Left hindlimb (tissue), 1 donor: ENCODE measurements at places on chromosomes 1 and 21.

DNA sequence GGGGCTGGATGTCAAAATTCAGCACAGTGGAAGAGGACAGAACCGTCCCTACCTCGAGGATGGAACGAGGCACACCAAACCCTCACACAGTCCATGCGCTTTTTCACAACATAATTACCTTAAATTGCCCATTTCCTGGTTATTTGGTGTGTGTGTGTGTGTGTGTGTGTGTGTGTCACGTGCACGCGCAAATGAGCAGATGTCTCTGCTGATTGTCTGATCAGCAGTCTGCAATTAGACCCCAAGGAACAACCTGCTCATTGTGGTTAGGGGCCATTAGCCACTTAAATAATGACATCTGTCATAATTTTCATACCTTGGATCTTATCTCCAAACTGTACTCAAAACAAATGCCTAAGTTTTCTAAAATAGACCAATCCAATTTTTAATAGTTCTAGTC, 23.2 kb downstream of the AVPR1B start:
- DNase-seq, result no peak

- no peak for DNase-seq
Measured at GRCh38 chr1:191696354-191696753, 461.9 kb upstream of the RGS18 start.

DNA sequence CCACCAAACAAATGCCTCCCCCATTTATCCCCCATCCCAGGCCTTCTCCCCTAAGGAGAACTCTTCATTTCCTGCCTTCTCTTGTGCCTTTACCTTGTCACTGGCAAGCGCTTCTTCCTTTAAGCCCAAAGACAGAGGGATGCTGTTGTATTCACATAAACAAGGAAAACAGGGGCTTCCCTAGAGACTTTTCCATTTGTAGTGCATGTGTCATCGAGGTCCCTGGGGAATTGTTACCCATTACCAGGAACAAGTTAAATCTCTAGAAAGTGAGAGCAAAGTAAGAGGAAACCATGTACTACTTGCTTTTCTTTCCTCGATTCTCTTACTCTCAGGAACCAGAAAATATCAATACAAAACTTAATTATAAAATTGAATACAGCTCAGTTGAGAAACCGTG, 114.4 kb upstream of the DPT start:
- no peak for DNase-seq

DNA sequence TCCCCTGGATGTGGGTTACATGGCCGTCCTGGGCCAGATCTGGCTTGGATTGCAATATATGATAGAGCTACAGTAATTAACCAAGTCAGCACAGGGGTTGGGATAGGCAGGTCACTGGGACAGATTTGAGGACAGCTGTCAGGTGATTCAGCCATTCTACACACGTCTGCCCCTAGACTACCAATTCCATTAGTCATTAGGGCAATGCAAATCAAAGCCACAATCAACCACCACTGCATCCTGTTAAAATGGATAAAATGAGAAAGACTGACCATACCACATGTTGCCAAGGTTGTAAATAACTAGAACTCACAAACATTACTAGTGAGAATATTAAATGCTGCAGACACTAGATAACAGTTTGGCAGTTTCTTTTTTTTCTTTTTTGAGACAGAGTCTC, 16.0 kb downstream of the C21orf58 start:
- no peak for DNase-seq

DNA sequence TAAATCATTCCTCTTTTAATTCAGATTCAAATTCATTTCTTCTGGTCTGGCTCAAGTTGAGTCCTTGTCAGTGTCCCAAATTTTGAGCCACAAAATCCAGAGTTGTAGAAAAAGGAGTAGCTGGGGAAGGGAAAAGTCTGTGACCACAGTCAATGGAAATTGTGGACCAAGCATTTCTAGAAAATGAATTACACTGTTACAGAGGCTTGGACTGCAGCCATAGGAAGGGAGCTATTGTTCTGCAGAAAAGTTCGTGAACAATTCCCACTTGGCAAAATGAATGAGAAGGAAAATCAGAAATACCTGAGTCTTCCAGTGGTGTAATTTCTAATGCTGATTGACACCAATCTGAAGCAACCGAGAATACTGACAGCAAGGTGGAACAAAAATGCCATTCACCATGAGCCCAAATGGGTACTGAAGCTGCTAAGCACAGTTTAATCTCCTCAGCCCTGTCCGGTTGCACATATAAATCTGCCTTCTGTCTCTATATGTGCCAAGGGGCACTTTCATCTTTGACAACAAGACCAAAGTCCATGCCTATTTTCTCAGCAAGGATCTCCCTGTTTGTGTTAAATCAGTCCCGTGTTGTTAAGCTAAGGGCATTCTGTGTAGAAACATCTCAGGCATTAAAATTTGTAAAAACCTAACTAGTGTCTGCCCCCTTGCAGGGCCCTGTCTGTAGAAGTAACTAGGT, 51.3 kb downstream of the TEX35 start:
- DNase-seq, result no peak

- no peak for DNase-seq
Measured at GRCh38 chr1:236604905-236605806, 840 bp upstream of the HEATR1 start.

DNA sequence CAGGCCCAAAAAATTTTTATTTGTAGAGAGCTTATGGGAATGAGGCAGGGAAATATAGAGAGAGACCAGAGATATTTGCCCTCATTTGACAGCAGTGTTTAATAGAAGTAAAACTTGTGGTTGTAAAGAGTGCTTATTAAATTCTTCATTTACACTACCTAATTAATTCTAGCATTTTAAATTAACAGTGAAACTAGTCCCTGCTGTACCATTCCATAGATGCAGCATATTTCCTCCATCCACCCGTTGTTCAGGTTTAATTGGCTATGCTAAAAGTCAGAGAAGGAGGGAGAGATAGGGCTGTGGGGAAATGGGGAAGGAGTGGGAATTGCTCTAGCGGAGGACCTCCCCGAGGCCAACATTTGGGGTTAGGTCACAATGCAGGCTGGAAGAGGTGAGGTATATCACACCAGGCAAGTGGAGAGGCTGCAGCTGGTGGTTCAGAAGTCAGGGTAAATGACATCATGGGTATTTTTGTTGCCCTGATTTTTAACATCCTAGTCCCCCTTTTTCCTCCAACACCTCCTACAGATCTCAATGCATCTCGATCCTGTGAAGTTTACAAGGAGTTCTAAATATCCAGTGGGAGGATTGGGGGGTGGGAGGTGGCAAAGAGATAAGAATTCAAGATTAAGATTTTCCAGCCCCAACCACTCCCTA, 38.6 kb downstream of the ELAVL4 start:
- DNase-seq, result no peak

DNA sequence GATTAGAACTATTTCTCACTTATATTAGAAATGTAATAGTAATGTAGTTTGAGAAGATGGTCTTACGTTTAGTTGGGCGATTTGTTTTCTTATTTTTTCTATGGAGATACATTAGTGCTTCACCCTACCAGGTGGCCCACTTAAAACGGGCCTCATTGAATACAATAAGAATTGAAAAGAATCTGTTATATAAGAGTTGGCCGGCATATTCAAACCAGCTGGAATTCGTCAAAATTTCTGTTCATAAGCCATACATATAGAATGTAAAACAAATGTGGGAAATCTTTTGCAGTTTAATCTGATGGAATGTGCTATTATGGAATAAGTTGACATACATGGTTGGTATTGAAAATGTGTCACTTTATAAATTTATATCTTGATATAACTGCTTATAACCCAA, 96.4 kb upstream of the C1orf105 start:
- no peak for DNase-seq

DNA sequence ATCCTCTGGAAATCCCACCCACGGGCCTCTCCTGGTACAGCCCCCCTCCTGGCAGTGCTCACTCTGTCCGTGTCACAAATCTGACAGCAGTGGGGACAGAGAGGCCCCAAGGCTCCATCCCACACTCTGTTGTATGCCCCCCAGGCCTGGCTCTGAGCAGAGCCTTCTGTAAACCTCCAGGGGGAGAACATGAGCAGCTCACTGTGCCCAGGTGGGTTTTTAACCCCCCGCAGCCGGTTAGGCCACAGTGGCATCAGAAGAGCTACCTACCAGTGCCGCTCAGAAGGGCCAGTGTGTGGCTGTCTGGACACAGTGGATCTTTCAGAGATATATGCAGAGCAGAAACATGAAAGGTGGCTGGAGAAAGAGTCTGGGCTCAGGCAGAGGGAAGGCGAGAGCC, 12.0 kb upstream of the GPR153 start:
- DNase-seq, result no peak

DNA sequence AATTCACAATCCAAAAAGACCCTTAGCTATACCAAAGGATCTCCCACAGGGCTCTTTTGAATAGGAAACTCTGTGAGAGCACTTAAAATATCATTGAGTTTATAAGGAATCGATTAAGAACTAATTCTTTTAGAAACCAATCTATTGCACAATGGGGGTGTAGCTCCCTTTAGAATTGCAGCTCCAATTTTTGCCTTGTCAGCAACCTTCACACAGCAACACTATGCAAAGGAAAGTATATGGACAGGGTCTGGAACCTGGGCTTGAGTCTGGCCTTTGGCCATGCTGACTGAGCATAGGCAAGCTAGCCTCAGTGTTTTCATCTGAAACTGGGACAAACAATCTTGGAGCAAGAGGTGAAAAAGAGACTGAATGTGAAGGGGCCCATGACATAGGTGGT, 17.2 kb upstream of the FAM78B start:
- DNase-seq, result no peak

GRCh38 chr1:236795757-236796667, 920 bp downstream of the MTR start:
- no peak for DNase-seq

DNA sequence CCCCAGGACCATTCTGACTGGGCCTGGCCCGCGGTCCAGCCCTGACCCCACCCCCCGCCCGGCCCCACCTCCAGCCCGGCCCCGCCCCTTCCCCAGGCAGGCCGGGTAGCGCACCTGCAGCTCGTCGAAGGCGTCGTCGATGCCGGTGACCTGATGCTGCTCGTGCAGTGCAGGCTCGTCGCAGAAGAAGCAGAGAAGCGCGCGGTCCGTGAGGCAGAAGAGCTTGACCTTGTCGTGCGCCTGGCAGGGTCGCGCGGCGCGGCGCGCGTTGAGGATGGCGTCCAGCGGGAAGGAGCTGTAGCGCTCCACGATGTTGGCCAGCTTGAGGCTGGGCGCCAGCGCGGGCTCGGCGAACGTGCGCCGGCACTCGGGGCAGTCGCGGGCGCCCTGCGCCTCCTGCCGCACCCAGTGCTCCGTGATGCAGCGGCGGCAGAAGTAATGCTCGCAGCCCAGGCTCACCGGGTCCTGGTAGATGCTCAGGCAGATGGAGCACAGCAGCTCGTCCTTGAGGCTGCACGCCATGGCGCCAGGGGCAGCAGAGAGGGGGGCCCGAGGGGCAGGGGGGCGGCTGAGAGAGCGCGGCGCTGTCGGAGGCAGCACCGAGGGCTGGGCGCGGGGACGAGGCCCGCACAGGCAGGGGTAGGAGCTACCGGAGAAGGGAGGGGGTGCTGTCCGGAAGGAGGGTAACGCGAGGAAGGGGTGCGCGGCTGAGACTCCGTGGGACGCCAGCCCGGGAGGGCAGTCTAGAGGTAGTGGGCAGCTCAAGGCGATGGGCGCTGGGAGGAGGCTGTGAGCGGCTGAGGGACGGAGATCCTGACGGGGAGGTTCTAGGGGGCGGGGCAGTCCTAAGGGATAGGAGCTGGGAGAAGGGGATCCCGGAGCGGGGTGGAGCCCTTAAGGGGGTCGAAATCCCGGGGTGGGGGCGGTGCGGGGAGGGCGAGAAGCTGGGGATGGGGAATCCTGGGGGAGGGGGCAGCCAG, 642 bp downstream of the TRIM62 start:
- DNase-seq, result peak; percentile 93

DNA sequence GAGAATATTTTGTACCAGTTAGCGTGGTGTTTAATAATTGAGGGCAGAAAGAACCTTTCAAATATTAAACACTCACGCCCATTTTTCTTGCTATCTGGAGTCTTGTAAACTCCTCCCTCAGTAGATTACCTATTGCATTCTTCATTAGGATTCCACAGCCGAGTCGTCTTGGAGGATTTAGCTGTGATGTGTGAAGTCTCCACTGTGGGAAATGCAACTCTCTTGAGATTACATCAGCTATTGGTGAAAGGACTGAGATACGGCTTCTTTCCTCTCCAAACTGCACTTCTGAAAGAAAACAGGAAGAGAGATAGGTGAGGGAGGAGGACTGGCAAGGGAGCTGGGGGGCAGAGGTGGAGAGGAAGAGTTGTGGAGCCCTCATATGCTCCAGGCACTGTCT, 36.1 kb downstream of the ACTA1 start:
- no peak for DNase-seq

- DNase-seq, result no peak
Measured at GRCh38 chr21:33961061-33961460, 45.5 kb upstream of the ATP5PO start.

DNA sequence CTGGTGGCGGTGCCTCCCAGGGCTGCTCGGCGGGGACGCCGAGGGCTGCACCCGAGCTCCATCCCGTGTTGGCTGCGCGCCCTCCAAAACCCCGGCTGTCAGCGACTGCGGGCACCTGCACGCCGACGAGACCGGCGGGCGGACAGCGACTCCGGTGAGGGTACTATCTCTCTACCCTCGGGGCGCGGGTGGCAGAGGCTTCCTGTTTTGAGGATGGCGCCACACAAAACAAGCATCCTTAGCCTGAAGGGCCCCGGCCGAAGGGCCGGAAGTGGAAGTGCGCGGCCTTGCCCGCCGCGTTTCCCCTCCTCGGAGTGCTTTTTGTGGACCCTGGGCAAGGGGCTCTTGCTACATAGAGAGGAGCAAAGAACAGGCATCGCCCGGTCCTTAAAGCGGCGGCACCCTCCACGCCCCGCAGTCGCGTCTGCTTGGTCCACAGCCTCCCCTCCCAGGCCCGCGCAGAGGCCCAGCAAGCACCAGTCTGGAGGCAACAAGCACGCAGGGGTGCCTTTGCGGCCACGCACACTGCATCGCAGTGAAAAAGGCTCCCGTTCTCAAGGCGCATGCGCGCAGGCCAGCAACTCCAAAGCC, 561 bp upstream of the COQ8A start:
- no peak for DNase-seq

GRCh38 chr1:51303751-51304251, 26.6 kb downstream of the TTC39A start:
- DNase-seq, result peak; percentile 17

DNA sequence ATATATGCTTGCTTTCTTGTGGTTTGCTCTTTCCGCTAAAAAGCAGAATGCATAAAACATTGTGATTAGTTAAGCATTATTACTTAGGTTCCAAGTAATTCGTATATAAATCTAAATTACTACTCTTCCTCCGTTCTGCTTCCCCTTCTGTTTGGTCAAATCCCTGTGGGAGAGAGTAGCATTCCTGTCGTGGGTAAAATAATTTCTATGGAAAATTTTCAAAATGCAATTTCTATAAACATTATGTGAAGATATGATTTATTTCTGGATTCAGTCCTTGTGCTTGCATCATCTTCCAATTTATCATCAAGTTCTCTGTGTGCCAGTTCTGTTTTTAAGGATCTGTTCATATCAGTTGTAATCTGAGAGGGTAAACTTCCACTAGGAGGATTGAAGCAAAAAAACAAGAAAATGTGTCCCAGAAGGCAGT, 7.2 kb upstream of the WARS2 start:
- no peak for DNase-seq

- DNase-seq, result no peak
Measured at GRCh38 chr1:85074365-85074964, 26.2 kb upstream of the MCOLN3 start.

- no peak for DNase-seq
Measured at GRCh38 chr1:210262897-210263272, 30.3 kb downstream of the SERTAD4 start.
